CD4-positive, alpha-beta T cell treated with Interleukin-15 for 4 hours (primary cell): ENCODE measurements at places on chromosomes 13 and 19.

DNA sequence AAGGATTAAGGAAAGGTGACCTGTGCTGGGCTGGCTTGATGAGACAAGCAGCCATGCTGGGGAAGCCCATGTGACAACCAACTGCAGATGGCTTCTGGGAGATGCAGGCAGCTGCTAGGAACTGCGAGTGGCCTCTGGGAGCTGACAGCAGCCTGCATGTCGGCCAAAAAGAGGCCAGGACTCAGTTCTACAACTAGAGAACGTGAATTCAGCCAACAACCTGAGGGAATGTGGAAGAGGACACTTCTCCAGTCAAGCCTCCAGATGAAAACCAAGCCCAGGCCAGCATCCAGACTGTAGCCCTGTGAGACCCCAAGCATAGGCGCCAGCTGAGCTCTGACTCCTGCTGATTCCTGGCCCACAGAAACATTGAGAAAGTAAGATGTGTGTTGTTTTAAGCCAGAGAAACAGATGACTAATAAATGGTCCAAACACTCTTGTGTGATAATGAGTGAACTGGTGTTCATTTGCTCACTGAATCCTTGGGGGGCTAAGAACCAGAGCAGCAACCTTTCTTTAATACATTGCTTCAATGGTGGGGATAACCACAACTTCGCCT lies 45.0 kb downstream of the SLC7A1 start:
- DNase-seq = no peak

GRCh38 chr19:38452430-38453366 lies 19.2 kb downstream of the RYR1 start:
- no peak for DNase-seq

- no peak for DNase-seq
These were observed 154.2 kb downstream of the ZNF486 start for GRCh38 chr19:20321139-20321763.

GRCh38 chr13:72317346-72318109 lies 409.9 kb downstream of the MZT1 start:
- DNase-seq = no peak

DNA sequence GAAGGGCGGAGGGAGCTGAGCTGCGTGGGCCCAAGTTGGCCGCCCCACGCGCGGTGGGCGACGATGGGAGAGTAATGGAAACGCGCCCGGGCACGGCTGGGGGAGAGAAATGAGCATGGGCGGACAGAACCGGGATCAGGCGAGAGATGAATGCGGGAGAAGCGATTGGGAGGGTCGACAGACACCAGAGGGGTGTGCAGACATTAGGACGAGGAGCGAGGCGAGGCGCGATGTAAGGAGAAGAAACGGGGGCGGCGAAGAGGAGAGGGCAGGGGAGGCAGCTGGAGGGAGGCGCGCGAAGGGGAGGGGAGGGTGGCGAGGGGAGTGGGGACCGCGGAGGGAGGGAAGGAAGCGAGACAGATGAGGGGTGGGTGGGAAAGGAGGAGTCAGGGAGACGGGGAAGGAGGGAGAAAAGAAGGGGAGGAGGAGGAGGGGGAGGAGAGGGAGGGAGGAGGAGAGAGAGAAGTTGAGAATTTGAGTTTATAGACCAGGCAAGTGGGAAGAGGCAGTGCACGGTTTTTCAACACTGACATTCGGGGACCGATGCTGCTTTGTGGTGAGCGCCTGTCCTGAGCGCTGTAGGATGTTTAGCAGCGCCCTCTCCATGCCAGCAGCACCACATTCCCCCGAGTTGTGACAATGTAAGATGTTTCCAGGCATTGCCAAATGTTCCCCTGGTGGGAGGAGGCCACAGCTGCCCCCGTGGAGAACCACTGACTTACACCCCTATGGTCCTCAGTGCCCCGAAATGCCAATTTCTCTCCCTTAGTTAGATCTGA lies at the start of gene SHISA7:
SHISA7 (minus strand) TSS at position 256 of the 779 bp plus-strand sequence. CDS start 437 bp downstream, outside the sequence.
- no peak for DNase-seq

- no peak for DNase-seq
These were observed 233.0 kb downstream of the DCT start for GRCh38 chr13:94246495-94246894.

DNA sequence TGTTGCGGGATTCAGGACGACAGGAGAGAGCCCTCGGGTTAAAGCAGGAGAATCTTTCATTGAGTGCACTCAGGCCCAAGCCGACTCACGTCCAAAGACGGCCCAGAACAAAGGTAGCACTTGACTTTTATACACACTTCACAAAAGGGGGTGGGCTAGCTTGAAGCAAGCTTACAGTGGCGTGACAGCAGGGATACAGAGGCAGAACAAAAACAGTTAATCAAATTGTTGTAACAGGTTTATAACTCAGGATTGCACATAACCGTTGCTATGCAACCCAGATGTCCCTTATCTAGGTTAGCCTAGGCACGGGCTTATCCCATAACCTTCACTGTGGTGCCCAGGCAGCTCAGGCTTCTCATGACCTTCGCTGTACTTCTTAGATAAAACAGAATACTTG lies 2.0 kb downstream of the MED25 start:
- no peak for DNase-seq

GRCh38 chr19:8163759-8164158 lies 14.4 kb upstream of the FBN3 start:
- no peak for DNase-seq

GRCh38 chr19:7924241-7924640 lies 1.7 kb downstream of the CTXN1 start:
- no peak for DNase-seq

- DNase-seq = no peak
These were observed 367.3 kb downstream of the DCT start for GRCh38 chr13:94112227-94112626.

GRCh38 chr13:110115591-110115990 lies 191.4 kb downstream of the COL4A1 start:
- DNase-seq = no peak

- DNase-seq = no peak
These were observed 5.2 kb downstream of the DAND5 start for GRCh38 chr19:12974301-12975220.

DNA sequence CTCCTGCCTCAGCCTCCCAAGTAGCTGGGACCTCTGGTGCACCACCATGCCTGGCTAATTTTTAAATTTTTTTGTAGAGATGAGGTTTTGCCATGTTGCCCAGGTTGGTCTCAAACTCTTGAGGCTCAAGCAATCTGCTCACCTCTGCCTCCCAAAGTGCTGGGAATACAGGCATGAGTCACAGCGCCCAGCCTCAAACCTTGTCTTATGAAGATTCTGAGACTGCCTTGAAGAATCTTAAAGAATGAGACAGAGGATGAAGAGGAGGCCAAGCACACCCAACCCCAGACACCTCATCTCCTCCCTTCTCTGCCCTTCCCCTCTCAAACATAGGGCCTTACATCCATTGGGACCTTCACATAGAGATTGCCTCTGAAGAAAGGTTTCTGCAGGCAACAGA lies 179.7 kb downstream of the ABCC4 start:
- no peak for DNase-seq

DNA sequence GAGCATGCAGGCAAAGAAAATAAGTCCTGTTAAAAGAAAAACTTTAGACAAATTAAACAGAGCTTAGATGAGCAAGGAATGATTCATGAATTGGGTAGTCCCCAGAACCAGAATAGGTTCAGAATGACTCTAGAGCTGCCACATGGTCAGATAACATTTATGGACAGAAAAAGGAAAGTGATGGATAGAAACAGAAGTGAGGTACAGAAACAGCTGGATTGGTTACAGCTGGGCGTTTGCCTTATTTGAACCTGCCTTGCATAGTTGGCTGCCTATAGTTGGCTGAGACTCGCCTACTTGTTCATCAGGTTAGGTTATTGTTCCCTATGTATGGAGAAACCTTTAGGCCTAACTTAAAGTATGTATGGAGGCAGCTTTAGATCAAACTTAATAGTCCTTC lies 35.4 kb downstream of the WDFY2 start:
- no peak for DNase-seq

DNA sequence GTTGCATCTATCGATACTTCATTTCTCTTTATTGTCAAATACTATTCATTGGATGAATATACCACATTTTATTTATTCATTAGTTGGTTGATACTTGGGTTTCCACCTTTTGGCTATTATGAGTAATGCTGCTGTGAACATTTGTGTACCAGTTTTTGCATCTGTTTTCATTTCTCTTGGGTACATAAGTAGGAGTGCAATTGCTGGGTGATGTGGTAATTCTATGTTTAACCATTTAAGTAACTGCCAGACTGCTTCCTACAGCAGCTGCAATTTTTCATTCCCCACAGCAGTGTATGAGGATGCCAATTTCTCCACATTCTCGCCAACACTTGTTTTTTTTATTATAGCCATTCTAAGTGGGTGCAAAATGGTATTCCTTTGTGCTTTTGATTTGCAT lies 2.6 kb downstream of the KCNJ14 start:
- no peak for DNase-seq

- DNase-seq = no peak
These were observed 94.8 kb downstream of the PCDH9 start for GRCh38 chr13:67135356-67135755.

DNA sequence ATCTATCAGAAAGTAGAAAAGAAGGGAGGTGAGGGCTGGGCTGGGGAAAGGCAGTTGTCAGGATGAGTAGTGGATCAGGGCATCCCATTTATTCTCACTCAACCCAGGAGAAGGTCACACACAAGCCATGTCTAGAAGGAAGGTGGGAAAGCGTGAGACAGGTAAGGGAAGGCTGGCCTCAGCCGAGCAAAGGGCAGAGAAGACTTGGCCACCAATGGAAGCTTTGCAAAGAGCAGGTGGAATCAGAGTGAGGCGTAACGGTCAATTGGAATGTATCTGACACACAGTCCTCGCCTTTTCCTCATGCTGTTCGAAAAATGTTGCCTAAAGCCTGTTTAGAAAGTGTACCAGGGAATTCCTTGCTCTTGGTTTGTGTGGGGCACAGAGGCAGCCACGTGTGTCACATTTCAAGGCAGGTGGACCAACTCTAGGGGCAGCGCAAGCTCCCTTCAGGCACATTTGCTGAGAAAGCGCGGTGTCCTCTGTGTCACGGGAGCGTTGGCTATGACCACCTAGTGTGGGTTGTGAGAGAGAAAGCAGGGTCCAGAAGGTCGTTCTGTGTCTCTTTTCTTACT lies 118.8 kb upstream of the SPATA13 start:
- no peak for DNase-seq

- no peak for DNase-seq
These were observed 127.9 kb downstream of the KCTD12 start for GRCh38 chr13:76758257-76758656.

DNA sequence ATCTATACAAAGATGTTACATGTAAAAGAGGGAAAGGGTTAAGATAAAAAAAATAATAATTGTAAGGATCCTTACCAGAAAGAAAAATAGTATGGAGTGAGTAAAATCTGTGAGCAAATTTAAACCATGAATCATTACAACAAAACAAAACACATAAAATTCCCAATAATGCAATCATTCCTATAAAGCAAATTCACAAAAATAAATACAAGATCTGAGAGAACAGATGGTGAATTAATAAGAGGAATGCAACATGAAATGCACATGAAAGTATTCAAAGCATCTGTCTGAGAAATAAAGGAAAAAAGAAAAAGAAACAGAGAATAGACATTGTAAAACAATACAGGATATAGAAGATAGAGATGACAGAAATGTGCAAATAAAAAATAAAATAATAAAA lies 681.5 kb upstream of the KLHL1 start:
- no peak for DNase-seq

- DNase-seq = no peak
These were observed 3.4 kb upstream of the FFAR3 start for GRCh38 chr19:35354898-35355297.

GRCh38 chr13:53052675-53053074 lies 24.1 kb downstream of the OLFM4 start:
- DNase-seq = no peak

DNA sequence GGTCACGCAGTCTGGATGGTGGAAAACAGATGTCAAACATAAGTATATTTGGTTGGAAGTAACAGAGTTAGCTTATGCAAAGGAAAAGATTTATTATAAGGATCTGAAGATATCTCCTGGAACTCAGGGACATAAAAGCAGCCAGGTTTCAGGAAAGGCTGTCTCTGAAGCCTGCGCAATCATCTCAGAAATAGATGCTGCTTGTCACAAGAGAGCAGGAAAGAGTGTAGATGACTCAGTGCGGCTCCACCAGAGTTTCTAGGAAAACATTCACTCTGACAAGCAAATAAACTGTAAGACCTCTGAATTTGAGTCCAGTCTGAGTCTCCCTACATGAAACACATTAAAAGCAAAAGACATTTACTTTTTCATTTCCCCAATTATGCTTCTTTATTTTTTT lies 220.4 kb upstream of the HTR2A start:
- DNase-seq = no peak

- no peak for DNase-seq
These were observed 11.9 kb downstream of the CAPS start for GRCh38 chr19:5925830-5926427.

GRCh38 chr13:31722673-31723072 lies 16.7 kb upstream of the RXFP2 start:
- no peak for DNase-seq
